ENCODE measurements at places on chromosomes 2 and 18.

- DNase-seq, result no peak
These were observed 168.2 kb downstream of the GALNT1 start for GRCh38 chr18:35749701-35750100.

- no peak for DNase-seq
These were observed 199.5 kb downstream of the SETBP1 start for GRCh38 chr18:44880170-44880569.

- peak; percentile 41 for DNase-seq
These were observed at the start of gene RAMP1 for GRCh38 chr2:237859533-237860272. Gene RAMP1 (plus strand): TSS chr2:237859623. CDS start chr2:237859676, 53 bp downstream.

GRCh38 chr2:240328526-240328925, 106.9 kb upstream of the GPC1 start:
- DNase-seq, result no peak

DNA sequence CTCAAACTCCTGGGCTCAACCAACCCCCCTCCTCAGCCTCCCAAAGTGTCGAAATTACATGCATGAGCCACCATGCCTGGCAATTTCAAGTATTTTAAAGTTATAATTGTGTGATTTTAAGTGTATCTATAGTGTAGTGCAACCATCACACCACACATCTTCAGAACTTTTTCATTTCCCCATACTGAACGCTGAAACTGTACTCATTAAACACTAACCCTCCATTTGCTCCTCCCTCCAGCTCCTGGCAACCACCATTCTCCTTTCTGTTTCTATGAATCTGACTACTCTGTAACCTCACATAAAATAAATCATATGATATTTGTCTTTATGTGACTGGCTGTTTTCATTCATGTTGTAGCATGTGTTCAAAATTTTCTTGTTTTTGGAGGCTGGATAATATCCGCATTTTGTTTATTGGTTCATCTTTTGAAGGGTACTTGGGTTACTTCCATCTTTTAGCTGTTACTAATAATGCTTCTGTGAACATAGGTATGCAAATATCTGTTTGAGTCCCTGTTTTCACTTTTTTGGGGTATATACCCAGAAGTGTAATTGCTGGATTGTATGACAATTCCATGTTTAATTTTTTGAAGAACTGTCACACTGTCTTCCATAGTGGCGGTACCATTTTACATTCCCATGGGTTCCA, 188.2 kb downstream of the PLCL1 start:
- DNase-seq, result no peak

GRCh38 chr2:29770846-29771245, 150.5 kb downstream of the ALK start:
- no peak for DNase-seq

DNA sequence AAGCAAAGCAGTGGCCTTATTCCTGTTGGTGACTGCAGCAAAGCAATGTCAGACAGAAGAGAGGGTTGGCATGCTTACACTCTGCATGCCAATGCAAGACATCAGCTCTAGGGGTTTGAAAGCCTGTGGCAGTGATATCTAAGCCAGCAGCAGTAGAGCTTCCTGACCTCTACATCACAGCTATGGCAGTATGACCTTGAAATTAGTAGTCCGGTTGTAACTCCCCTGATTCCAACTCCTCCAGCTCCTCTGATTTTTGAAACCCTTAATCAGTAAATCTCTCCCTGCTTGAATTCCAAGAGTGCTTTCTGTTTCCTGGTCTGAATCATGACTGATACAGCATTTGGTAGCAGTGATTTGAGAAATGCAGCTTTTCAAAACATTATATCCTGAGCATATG, 60.0 kb upstream of the LRP1B start:
- no peak for DNase-seq

DNA sequence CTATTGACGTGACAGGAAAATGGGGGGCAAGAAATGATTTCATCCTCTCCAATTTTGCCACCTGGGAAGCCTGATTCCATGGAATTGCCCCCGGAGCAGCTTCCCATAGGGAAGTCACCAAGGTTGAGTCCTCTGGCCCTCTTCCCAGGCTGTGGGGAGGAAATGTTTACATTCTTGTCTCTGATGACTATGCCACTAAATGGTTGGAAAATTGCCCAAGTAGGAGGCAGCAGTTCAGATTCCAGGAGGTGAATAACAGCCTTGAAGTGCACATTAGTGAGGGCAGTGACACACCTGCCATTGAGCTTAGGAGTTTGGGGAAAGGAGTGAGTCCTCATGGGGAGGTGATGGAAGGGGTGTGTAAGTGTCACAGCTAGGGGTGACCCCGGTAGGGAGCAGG, 449.2 kb upstream of the DCC start:
- no peak for DNase-seq

- DNase-seq, result no peak
These were observed 160.9 kb downstream of the CTIF start for GRCh38 chr18:48699761-48700160.

GRCh38 chr2:152025678-152026287, 73.1 kb downstream of the CACNB4 start:
- peak; percentile 88 for DNase-seq

- DNase-seq, result no peak
These were observed 21.5 kb upstream of the TXNL4A start for GRCh38 chr18:80009661-80010550.

GRCh38 chr2:170157025-170157684, 20.8 kb upstream of the MYO3B start:
- DNase-seq, result no peak

- peak; percentile 4 for DNase-seq
These were observed 101.0 kb upstream of the NT5C1B start for GRCh38 chr2:18690342-18690741.

DNA sequence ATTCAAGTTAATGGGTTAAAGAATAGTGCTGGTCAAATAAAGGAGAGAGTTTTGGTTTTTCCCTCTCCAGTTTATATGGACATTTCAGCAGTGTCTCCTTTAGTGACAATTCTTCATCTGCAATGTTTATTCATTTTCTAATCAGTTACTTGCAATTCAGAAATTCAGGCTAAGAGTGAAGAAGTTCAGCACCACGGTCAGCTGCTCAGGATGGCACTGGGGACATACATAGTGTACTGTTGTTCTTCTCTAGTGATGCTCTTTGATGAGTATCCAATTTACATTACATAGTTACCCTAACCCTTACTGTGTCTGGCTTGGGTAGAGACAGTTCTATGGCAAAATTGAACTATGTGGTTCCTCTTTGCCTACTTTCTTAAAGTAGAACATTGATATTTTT, 412.7 kb downstream of the CNTNAP5 start:
- DNase-seq, result no peak

DNA sequence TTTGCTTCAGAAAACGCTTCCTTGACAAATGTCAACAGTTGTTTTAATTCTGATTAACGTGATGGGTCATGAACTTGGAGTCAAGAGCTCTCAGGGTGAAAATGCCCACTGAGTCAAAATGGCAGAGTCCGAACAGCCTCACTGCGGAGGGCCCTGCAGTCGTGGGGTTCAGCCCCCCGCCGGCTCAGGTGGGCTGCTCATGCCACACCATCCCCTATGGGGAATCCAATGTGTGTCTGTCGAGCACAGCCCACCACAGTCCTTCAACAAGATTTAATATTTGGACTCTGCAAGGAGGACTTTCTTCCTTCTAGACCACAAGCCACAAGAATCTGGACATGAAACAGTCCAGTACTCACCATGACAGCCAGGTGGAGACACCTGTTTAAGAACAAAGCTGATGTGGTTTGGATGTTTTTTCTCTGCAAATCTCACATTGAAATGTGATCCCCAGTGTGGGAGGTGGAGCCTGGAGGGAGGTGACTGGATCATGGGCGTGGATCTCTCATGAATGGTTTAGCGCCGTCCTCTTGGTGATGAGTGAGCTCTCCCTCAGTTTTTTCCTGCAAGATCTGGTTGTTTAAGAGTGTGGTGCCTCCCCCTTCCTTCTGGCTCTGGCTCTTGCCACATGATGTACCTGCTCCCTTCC, 201.0 kb downstream of the NDUFA10 start:
- DNase-seq, result peak; percentile 20

- DNase-seq, result no peak
These were observed 127.5 kb downstream of the SPAG16 start for GRCh38 chr2:213411582-213412289.

DNA sequence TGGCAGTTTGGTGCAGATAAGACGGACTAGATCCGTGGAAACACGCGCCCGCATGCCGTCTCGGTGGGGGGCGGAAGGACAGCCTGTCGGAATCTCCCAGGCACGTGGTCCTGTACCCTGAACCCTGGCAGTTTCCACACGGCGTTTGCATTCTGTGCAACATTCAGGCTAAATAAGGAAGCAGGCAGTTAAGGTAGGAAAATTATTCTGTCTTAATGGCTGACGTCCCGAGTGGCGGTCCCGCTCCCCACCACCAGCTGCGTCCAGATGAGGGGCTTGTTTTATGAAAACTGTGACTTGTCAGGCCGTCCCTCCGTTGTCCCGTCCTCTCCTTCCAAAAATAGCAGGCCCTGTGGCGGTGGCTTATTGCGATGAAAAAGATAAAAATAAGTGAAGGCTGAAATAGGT, 120.2 kb downstream of the NFATC1 start:
- DNase-seq, result no peak

DNA sequence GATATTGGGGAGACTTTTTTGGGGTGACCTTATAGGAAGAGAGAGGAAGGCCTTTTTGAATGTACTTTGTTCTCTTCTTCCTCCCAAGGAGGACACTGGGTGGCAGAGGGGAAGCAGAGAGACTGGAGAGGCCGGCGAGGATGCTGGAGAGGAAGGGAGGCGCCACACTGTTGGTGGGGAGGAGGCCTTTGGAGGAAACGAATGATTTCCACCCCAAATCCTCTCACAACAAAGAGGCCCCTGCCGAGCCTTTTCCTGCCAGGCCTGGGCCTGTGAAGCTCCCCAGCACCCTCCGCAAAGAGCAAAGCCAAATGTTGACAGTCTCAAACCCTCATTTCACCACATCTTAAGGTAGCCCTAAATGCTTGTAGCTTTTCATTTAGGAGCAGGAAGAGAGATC, 59.0 kb upstream of the UPP2 start:
- DNase-seq, result no peak

DNA sequence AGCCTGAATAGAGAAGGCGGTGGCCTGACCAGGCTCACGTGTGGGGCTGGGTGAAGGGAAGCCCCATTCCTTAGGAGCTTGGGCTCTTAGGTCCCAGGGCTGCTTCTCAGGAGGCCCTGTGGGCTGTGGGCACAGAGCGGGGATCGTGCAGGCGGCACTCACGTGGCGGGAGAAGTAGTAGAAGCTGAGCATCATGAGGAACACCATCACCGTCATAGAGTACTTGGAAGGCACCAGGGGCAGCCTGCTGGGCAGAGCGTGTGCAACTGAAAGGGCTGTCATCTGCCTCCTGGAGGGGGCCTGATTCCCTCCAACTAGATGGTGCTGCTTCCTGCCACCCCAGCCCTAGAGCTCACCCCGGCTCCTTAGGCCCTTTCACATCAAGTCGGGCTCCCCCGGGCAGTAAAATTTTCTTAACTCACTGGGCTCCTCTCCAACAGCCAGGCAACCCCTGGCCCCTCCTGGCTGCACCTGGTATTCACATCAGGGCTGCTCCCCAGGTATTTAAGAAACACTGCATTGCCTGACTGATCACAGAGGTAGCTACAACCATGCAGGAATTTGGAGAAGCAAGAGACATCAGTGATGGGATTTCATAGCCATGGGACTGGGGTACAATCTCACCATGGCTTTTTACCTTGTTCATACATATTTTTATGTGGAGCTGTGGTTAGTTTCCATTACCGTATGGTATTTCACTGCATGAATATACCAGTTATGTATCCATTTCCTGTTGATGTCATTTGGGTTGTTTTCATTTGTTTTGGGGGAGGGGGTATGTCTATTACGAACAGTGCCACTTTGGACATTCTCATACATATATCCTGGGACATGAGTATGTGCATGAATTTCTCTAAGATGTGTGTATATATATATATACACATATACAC, 32.9 kb downstream of the CENPO start:
- no peak for DNase-seq

- no peak for DNase-seq
These were observed 404.8 kb downstream of the CDH2 start for GRCh38 chr18:27772081-27772480.

DNA sequence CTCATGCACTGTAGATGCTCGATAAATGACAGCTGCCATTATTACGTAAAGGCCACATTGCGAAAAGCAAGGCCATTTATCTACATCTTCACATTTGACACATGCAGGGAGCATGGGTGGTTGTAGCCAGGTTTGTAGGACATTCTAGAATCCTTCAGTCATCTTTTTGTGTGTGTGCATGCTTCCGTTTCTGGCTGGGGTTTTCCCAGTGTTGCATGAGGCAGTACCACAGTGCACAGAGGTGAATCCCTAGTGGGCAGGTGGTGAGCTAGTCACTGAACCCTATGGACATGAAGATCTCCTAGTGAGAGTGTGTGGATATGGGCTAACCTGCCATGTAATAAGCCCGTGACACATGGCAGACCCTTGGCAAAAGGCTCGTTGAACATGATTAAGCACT, 151.8 kb upstream of the SLC14A2 start:
- DNase-seq, result no peak

GRCh38 chr2:148955798-148956197, 80.8 kb downstream of the KIF5C start:
- DNase-seq, result no peak

DNA sequence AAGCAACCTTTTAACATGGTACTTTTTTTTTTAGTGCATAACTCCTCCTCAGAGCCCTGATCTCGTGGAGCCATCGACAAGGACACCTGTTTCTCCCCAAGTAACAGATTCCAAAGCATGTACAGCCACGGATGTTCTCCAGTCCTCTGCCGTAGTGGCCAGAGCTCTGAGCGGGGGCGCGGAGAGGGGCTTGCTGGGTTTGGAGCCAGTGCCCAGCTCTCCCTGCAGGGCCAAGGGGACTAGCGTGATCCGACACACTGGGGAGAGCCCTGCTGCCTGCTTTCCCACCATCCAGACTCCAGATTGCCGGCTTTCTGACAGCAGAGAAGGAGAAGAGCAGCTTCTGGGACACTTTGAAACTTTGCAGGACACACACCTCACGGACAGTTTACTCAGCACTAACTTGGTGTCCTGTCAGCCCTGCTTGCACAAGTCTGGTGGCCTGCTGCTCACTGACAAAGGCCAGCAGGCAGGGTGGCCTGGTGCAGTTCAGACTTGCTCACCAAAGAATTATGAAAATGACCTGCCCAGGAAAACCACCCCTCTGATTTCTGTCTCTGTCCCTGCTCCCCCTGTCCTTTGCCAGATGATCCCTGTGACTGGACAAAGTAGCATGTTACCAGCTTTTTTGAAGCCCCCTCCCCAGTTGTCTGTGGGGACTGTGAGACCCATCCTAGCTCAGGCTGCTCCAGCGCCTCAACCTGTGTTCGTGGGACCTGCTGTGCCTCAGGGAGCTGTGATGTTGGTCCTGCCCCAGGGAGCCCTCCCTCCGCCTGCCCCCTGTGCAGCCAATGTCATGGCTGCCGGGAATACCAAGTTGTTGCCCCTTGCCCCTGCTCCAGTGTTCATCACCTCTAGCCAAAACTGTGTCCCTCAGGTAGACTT, 4.5 kb downstream of the KLF11 start:
- DNase-seq, result no peak

GRCh38 chr18:8771930-8772329, 66.6 kb downstream of the MTCL1 start:
- DNase-seq, result no peak

GRCh38 chr2:205323929-205324328, 358.4 kb upstream of the NRP2 start:
- no peak for DNase-seq
